ENCODE measurements at places on chromosomes 4 and X.

- peak; percentile 27 for DNase-seq
These were observed 21.3 kb upstream of the CDKN2AIP start for GRCh38 chr4:183422962-183423631.

- peak; percentile 52 for DNase-seq
These were observed 331.4 kb downstream of the RAPGEF2 start for GRCh38 chr4:159434114-159434870.

DNA sequence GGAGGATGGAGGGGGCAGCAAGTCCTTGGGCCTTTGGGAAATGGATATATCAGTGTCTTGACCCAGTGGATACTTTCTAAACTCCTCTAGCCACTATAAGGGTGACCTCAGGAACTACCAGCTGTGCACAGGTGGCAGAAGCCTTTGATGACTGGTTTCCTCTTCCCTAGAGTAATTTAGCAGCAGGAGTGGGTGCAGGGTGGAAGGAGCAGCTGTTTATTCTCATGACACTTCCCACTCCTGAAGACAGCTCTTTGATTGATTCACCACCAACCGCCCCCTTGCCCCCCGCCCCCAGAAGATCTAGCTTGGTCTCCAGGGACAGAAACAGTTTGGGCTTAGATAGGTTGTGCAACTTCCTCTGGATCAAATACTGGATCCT lies 63.0 kb downstream of the GPC3 start:
- no peak for DNase-seq

DNA sequence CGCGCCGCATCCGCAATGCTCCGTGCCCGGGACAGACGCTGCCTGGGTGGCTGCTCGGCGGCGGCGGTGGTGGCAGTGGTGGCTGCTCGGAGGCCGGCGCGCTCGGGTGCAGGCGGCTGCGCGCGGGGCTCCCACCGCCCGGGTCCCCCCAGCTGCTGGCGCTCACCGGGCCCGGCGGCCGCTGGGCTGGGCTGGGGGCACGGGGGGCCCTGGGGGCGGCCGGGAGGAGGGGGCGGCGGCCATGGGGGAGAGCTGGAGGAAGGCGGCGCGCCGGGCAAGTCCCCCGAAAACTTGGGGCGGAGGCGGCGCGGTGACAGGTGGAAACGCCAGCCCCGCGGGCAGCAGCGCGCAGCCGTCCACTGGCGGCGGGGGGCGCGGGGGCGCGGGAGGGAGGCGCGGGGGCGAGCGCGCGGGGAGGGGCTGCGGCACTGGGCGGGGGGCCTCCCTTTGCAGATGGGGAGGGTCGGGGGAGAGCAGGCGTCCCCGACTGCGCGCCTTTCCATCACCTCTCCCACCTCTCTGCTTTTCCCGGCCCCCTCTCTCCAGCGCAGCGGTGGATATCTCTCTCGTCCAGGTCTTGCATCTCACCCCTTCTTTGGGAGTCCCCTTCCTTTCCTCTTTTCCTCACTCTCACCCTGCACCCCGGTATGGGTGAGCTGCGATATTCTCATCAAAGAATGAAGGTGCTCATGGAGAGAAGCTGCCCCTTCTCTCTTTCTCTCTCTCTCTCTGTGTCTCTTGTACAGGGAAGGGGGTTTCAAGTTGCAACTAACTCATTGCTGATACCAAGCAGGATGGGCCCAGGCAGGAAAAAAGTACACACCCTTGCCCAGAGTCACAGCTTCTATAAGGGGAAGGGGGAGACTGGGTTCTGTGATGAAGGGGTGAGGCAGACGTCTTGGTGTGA lies 83.7 kb upstream of the DHRSX start:
- no peak for DNase-seq

- no peak for DNase-seq
These were observed 27.2 kb upstream of the SLC6A14 start for GRCh38 chrX:116409219-116409618.

- DNase-seq, result no peak
These were observed 83.6 kb downstream of the GAB1 start for GRCh38 chr4:143420227-143420626.
